ENCODE measurements at places on chromosomes 13 and 19. TPM values are rescaled to one million over a fixed set of nuclear protein-coding genes. Genes with fewer than 3 reads are reported as not detected.

CYP2A7 gene
- polyA plus RNA-seq, result 0.38 TPM

PBX4 gene
- polyA plus RNA-seq, result 4.3 TPM

KCNN1 gene
- polyA plus RNA-seq, result 7.2 TPM

SLITRK6 gene
- 7.1 TPM for polyA plus RNA-seq

PCDH9 gene
- polyA plus RNA-seq, result 12.9 TPM

ZNF544 gene
- 34.6 TPM for polyA plus RNA-seq

NLRP4 gene
- polyA plus RNA-seq, result not detected

PLEKHJ1 gene
- 77.2 TPM for polyA plus RNA-seq

ZNF415 gene
- polyA plus RNA-seq, result 21.7 TPM

CCDC8 gene
- polyA plus RNA-seq, result 76.4 TPM

LILRA5 gene
- 0.55 TPM for polyA plus RNA-seq

DNA sequence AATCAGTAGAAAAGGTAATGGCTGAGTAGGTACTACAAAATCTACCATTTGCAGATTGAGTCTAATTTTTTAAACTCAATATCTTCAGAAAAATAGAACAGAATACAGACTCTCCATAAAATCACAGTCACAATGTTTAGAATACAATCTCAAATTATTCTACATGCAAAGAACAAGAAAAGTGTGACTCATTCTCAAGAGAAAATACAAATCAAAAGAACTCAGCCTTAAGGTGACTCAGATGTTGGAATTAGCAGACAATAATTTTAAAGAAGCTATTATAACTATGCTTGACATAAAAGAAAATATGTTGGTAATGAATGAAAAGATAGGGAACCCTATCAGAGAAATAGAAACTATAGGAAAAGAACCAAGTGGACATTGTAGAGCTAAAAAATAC, 78.9 kb downstream of the RXFP2 start:
- DNase-seq, result no peak

GRCh38 chr13:44756276-44756810, 180.2 kb upstream of the TSC22D1 start:
- no peak for DNase-seq

DNA sequence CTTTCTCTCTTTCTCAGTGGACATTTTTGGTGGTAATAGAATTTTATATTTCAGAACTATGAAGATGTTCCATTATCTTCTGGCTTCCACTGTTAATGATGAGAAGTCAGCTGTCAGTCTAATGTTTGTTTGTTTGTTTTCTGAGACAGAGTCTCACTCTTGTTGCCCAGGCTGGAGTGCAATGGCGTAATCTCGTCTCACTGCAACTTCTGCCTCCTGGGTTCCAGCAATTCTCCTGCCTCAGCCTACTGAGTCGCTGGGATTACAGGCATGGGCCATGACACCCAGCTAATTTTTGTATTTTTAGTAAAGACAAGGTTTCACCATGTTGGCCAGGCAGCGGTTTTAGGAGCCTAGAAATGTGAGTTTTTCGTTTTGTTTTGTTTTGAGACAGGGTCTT, 4.7 kb downstream of the ZNF317 start:
- DNase-seq, result no peak

GRCh38 chr19:3778104-3778867, 6.3 kb upstream of the RAX2 start:
- DNase-seq, result no peak

DNA sequence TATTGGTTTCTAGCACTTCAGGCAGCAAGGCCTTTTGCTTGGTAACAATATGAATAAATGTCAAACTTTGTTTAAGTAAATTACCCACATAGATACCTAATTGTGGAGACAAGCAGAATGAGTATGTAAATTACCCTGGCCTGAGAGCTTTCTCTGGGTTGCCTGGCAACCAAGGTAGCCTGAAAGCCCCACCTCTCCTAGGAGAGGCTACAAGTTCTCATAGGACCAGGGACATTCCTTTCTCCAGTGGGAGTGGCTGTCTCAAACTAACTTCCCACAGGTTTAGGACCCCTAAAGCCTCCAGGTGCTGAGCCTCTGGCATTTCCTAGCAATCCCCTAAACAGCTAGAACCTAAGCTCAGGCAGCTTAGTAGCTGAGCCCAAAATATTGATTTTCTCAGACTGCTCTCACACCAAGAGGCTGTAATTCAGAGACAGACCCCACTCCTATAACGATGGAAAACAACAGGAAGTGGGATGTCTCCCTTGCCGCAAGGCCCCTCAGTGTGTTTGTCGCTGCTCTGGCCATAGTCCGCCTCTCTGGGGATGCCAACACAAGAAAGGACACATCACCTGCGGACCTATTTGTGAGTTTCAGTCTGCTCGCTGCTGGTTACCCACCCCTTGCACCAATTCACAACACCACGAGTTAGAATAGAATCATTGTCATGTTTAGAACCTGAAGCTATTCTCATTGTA, 207.3 kb downstream of the DLEU7 start:
- no peak for DNase-seq

DNA sequence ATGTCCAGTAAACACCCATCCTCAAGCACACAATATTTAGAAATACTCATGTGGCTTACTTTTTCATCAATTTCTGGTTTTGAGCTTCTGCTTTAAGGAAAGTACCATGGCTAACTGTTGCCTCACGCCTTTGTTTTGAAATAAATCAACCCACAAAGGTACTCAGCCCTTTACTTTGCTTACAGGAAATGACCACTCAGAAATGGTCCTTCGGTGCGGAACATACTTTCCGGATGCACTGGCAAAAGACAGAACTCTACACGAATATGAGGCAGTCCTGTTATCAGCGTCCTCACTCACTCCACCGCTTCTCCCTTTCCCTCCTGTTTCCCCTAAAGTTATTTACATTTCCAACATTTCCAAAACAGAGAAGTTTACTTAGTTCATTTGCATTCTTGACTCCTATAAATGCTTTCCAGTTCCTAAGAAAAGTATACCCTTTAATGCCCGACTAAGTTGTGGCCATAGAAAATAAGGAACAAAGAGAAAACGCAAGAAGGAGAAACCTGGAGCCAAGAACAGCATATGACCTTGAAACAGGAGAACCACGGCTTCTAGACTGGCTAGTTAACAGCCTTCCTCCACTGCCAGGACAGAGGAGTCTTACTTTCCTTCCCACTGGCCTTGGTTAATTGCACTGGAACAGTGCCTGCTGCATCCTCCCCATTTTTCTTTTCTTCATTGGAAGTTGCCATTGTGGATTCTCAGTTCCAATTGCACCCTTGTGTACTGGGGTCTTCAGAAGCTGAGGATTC, 10.6 kb downstream of the FPR2 start:
- no peak for DNase-seq

DNA sequence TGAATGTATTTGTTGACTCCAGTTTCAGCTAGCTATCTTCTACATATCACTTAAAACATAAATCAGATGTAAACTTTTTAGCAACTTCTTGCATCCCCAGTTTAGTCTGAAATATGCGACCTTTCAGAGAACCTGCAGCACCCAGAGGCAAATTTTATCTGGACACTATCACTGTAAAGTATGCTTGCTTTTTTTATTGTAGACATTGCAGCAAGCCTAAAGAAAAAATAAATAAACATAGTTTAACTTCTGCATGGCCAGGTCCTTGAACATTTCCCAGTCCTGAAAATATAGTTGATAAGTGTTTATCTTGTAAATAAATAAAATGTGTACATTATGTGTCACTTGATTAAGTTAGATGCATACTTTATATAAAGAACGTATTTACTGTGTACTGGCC, 1829.4 kb downstream of the PCDH9 start:
- DNase-seq, result no peak

DNA sequence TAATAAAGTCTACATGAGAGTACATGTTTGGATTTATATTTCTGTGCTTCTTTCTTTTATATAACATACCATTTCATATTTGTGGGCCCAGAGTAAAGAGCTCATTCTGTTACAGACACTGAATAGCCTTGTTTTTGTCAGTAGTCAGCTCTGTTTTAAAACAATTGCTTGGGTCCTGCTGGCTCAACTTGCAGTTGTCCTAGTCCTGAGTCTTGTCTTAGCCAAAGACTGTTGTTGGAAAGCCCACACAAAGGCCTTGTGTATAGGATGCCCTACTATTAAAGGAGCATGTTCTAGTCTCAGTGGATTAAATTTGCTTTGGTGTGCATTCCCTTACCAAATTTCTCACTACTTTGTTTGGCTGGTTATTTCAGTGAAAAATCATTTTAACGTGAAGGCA, 3.8 kb upstream of the KCNRG start:
- no peak for DNase-seq

DNA sequence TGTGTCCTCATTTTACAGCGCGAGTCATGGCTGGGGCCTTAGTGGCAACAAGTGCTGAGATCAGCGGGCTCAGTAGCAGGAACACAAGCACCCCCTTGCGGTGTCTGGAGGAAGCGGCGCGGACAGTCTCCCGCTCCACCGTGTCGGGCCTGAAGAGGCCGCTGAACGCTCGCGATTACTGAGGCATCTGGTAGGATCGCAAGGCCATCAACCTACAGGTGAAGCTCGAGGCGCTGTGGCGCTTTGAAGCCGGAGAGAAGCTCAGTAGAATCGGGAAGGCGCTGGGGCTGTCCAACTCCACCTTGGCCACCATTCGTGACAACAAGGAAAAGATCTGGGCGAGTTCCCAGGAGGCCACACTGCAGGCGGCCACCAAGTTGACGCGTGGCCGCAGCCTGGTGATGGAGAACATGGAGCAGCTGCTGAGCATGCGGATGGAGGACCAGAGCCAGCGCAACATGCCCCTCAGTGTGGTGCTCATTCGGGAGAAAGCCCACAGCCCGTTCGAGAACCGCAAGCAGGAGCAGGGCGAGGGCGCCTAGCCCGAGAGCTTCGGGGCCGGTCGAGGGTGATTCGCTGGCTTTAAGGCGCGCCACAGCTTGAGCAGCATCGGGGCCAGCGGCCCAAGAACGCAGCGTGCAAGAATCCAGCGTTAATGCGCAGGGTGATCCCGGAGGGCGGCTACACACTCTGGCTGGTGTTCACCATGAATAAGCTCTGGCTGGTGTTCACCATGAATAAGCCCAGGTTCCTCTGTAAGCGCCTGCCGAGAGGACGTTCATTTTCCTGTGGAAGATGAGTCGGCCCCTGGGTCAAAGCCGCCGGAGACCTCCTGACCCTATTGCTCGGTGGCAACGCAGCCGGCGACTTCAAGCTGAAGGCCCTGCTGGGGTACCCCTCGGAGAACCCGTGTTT, 8.3 kb upstream of the MZF1 start:
- DNase-seq, result no peak

DNA sequence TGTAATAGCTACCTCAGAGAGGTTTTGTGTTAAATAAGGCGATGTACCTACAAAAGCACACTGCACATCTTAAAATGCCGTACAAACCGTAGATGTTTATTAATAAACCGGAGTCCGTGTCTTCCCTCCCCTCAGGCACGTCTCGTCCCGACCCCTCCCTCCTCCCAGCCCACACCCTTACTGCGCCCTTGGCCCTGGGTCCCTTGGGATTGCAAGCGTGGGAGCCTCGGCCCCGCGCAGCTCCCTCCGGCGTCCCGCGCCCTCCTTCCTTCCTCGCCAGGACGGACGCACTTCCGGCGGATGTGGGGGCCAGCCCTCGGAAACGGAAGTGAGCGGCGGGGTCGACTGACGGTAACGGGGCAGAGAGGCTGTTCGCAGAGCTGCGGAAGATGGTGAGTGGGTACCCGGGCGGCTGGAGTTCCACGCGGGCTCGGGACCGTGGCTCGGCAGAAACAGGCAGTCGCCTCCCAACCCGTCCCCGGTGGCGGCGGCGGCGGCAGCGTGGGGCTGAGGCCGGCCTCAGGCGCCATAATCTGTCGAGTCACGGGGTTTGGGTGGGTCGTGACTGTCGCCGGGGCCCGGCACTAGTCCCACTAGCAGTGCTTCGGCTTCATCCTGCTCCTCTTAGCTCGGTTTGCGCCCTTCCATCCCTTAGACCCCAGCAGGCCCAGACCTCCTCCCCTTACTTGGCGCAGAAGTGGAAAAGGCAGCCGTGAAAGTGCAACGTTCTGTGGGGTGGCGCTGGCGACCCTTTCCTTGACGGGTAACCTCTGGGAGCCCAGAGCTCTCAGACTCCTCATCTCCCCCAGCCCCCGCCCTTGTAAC, at the start of gene POMP:
TSS of gene POMP (plus strand) at position 335 of the 825 bp plus-strand sequence. CDS start at position 390, 55 bp downstream.
- DNase-seq, result peak; percentile 89

DNA sequence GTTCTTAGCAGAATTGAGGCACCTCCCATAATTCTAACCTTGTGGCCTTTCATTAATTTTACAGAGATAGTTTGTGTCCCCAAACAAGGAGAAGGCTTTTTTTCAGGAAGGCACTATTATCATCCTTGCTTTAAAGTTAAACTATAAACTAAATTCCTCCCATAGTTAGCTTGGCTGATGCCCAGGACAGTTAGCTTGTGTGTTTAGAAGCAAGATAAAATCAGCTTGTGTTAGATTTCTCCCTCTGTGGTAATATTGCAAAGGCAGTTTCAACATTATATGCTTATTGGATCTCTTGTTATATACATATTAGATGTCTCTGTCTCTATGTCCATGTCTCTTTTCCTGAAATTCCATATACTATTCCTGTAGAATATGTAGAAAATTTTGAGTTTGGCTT, 342.7 kb downstream of the TBC1D4 start:
- no peak for DNase-seq

DNA sequence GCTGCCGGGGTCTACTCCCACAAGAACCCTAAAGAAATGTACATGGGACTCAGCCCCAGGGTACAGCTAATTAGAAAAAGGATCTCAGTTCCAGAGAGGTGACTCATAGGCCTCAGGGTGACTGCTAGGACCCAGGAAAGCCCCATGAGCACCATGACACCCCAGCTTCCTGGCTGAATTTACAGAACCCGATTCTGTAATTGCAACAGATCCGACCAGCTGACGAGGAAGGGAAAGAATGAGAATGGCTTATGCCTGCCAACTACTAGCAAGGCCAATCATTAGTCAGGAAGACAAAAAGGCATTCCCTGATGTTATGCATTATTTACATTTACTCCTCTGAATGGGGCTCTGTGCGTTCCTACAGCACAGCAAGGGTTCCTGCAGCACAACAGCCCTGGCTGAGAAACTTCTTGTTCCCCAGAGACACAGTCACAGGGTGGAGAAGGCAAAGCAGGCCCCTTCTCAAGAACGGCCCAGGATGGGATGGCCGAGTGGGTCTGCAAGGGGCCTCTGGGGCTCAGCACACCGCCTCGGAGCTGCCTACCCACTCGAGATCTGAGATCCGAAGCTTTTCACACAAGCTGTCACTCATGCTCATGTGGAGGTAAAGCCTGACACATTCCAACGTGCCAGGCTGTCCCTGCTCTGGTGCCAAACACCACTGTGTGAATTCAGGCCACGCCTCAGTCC, 27.2 kb downstream of the PBX4 start:
- no peak for DNase-seq

GRCh38 chr19:35977446-35978222, 17.4 kb upstream of the SDHAF1 start:
- DNase-seq, result no peak

Data from left renal cortex interstitium (tissue), 4 donors.